ENCODE measurements at places on chromosomes 6 and 20.

DNA sequence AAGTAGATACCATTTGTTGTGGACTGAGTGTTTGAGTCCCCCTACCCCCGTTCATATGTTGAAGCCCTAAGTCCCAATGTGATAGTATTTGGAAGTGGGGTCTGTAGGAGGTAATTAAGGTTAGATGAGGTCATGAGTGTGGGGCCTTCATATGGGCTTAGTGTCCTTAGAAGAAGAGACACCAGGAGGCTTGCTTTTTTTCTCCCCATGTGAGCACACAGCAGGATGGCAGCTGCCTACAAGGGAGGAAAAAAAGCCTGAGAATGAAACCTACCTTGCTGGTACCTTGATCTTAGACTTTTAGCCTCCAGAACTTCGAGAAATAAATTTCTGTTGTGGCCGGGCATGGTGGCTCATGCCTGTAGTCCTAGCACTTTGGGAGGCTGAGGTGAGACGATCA, 67.9 kb upstream of the TULP4 start:
- DNase-seq = no peak

DNA sequence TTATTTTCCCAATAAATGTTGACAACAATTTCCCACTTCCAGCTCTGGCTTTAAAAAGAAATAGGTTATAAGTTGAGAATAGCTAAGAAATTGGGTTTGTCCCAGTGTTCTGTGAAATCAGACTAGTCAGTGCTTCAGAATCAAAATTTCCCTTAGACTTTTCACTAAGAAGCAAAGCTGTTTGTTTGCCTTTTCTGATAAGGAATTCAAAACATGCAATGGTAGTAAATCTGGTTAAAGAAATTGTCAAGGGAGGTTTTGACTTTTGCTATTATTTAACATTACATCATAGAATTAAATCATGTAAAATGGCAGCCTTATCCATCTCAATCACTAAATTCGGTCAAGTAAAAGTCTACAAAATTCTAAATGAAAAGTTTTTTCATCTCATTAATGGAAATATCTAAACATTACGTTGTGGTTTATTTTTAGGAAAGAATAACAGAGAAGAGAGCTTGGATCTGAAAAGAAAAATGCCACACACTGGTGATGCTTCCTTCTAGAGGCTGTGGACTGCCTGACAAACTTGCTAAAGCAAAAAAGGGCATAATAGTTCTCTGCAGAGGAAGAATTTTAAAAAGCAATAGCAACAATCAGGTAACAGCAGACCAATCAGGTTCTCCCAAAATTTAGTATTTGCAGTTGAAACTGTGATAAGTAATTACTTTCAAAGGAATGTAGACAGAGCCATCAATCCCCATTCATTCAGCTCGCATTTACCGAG, 36.4 kb downstream of the PLAGL1 start:
- no peak for DNase-seq

DNA sequence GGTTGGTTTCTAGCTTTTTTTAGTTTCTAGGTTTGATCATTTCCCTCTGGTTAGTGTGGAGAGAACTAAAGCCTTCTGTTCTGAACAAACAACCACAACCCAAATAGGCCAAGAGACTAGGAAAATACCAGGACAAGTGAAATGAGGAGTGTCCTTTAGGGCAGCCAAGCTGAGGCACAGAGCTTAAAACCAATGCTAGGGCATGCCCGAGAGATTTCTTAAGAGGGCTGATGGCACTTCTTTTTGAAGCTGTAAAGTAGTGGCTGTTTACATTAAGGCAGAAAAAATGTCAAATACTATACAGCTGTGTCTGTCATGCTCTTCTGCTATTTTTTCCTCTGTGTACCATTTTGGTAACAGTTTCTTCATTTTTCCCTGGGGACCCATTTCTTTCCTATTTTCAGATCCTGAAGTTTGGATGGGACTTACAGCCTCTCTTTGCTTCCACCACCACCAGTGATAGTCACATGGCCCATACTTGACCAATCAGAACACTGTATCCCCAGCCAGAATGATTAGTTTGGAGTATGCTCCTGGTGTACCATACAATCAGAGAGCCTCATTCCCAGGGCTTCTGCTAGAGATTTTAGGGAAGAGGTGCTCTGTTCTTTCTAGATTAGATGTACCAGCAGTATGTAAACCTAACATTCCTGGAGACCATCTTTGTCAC, 154.4 kb downstream of the BMP2 start:
- no peak for DNase-seq

GRCh38 chr20:57409316-57409671, 18.1 kb downstream of the RBM38 start:
- DNase-seq = no peak

DNA sequence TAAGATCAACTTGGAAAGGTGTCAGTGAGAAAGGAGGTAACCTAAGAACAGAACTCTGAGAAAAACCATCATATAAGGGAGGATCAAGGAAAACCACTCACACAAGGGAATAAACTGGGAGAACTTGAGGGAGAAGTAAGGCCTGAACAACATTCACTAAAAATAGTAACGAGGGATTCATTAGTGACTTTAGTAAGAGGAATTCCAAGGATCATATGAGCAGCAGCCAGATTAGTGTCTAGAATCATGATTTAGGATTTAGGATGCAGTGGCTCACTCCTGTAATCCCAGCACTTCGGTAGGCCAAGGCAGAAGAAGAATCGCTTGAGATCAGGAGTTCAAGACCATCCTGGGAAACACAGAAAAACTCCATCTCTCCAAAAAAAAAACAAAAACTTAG, 376.5 kb upstream of the MARCKS start:
- no peak for DNase-seq

DNA sequence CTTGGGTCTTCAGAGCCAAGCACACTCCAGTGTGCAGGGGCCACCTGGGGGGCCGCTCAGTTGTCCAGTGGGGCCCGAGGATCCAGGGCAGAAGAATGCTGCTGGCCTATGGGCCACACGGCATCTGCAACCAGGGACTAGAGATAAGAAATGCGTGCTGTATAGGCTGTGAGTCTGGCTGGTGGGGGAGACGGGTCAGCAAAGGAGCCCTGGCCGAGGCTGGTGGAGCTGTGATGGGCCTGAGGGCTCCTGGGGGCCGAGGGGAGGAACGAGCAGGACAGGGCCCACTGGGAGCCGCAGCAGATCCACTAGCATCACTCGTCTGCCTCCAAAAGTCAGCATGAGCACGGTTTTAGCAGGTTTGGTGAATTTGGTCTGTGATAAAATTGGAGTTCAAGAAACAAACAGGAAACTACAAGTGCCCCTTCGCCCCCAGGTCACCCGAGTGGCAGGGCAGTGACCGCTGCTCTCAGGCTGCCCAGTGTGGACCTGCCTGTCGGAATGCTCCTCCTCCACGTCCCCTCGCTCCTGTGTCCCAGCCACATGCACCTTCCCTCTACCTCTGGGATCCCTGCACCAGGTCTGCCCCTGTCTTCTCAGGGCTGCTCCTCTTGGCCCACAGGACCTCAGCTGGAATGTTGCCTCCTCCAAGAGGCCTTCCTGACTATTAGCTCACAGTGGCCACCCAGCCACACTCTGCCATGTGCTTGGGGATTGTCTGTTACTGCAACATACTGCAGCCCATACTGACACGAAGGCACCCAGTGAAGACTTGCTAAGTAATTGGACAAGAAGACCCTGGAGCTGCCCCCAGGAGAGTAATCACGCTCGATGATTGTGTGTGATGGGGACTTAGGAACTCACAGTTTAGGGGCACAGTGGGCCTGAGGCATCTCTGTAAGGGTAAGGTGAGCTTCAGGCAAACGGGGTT, 10.9 kb downstream of the ACSS1 start:
- peak; percentile 65 for DNase-seq

DNA sequence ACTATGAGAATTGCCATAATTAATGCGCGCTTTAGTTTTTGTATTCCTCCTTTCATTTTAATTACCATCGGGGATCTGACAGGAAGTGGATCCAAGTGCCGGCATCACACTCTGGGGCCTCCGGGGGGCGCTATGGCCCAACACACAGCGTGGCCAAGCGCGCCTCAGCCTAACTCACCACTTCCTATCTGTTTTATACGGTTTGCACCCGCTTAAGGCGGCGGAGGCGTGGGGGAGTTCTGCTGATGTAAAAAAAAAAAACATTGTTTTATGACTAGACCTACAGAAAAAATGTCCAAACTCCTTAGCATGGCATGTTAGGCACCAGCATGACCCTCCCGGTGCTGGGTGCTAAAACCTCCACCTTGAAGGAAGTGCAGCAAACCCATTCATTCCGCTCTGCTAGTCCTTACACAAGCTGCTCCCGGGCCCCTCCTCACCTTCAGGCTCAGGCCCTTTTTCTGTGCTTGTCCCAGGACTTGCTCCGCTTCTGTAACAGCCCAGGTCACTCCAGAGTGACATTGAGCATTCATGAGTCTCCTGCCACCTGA, 4.5 kb upstream of the EBF4 start:
- no peak for DNase-seq

DNA sequence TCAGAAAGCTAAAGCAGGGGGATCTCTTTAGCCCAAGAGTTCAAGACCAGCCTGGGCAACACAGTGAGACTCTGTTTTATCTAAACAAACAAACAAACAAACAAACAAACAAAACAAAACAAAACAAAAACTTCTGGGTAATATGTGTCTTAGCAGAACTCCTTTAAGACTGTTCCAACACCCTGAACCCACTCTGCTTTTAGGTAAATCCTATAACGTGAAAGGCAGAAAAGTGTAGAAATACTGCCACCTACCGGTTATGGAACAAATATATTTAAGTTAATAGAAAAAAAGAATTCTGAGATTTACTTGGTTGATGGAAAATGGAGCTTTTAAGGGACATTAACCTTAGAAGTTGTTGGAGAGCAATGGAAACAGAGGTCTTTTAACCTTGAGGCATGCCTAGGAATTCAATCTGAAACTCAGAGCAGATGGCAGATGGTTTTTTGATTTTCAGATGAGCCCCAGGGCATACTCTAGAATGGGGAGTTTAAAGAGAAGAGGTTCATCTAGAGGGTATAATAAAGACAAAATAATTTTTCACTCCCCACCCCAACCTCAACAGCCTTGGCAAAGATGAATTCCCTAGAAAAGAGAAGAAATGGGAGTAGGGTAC, 38.5 kb downstream of the SOD2 start:
- no peak for DNase-seq

DNA sequence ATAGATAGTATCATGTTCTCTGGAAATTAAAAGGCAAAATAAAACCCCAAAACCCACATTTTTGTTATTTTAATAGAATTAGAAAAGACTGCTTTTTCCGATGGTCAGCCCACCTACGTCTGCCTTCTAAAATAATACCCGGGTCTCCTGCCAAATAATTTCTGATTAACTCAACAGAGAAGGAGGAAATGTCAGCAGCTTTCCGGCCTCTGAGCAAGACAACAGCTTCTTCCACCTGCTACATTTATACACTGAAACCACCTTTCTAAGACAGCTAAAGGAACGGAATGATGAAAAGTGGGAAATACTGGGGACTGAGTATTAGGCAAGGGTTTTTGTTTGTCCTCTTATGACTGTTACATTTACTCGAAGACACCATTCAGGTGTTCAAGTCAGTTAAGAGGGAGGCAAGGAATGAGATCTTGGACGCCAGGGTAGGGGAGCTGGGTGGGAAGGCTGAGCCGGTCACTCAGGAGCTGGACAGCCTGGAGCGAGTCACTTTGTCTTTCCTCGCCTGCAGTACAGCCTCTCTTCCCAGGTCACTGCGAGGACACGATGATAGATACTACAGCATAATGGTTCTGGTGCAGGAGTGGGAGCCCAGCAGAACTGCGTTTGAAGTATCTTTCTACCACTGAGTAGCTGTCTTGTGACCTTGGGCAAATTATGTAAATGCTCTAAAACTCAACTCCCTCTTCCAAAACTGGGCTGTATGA, 96.3 kb upstream of the QKI start:
- no peak for DNase-seq

GRCh38 chr6:44831002-44831610, 443.6 kb downstream of the CDC5L start:
- no peak for DNase-seq

DNA sequence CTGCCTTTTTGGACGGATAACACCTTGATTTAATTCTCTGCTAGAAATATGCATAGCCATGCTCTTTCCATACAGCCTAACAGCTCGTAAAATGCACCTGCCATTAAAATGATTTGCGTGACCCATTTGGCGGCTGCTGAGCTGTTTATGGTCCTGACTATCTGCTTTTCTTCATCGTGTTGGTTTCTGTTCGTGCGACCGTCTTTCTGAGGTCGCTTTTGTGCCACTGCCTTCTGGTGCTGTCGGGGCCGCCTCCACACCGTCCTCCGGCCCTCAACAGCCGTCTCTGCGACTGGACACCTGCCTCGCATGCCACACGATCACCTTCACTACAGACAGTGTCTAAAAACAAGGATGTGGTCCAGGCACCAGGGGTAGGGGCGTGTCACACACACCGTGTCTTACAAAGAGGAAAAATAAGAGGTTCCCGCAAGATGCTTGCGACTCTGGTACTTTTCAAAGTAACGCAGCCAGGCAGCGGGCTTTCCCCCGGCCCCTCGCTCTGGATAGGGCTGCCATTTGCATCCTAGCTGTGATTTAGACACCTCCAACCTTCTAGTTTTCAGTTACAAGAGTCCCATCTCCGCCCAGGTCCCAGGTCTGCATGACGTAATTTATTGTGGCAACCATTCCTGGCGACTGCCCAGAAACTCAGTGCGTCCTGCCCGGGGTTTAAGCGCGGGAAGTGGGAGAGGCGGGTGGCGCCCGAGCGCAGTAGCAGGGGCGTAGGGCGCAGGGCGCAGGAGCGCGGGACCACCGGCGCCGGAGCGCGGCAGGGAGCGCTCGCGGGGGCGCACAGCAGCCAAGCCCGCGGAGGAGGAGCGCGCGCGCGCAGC, at the start of gene STMND1:
TSS of gene STMND1 (plus strand) at position 629 of the 836 bp plus-strand sequence. CDS start 208 bp downstream, outside the sequence.
- no peak for DNase-seq

DNA sequence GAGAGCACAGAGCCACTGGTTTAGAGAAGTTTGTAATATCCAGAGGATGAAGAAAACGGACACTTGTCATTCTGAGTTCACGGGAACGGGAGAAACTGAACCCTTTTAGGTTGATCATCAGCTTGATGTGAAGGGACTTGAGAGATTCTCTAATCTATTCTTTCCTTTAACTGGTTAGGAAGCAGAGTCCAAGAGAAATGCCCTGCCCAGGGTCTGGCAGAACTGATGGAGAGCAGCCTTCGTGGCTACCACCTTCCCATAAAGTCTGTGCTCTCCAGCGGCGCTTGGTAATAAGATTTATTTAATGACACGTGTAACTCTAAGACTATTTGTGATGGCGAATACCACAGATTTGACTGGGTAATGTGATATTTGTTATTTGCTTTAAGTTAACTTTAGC, 36.0 kb downstream of the E2F3 start:
- DNase-seq = no peak

DNA sequence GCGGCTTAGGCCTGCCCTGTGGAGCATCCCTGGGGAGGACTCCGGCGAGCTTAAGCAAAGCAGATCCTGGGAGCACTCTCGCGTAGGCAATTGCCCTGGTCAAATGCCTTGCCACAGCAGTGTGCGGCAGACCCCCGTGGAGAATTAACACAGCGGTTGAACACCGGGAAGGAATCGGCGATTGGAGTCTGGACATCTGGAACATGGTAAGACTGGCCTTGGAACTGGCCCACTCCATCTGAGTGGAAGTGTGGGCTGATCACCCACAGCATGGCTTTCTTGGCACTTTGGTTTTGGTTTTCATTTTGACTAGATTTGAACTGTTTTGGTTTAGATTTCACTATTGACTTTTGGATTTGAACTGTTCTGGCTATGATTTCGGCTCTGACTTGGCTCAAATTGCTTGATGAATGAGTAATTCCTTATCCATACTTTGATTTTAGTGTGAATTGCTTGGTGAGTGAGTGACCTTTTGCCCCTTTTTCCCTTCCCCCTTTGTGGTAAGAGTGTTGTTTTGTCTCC, 300.7 kb downstream of the RNGTT start:
- no peak for DNase-seq

All from cardiac septum (tissue), 1 donor.